NCI-H2081 treated with DMSO at 0.1 percent for 48 hours (cell line): ENCODE measurements at places on chromosomes 5 and 9.

DNA sequence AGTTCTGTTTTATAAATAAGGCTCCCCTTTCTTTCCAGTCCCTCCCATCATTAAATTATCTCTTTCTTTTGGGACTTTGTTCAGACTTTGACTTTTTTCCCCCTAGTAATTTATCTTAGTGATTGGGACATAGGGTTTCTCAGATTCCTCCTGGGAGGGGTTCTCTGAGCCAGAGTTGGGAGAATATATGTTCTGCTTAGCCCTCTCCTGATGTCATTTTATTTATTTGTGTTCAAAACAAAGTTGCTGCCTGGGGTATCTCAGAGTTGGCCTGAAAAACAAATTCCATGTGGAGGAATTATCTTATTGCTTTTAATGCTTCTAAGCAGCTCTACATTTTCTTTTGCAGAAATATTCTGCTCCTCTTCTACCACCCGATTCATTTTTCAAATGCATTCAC is 211.0 kb downstream of the PCSK5 start:
- DNase-seq: no peak

GRCh38 chr5:115079924-115080623 is 89.6 kb downstream of the TRIM36 start:
- DNase-seq: no peak

DNA sequence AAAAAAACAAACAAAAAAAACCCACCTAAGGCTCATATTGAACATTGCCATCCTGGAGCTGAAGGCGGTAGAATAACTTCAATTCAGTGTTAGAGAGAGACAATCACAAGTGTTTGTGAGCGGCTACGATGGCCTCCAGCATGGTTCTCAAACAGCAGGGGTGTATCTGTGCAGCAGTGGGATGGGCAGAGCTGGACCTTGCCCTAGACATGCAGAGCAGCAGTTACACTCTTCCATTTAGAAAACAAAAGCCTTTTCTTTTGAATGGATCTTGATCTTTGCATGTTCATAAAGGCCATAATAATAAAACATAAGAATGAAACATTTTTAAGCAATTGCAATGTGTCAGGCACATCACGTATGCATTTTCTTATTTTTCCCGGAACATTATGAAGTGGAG is 50.3 kb downstream of the ARHGAP26 start:
- no peak for DNase-seq

GRCh38 chr9:34490360-34490759 is 31.8 kb downstream of the DNAI1 start:
- DNase-seq: no peak
